ENCODE measurements at places on chromosomes 5 and 9. TPM values are rescaled to one million over a fixed set of nuclear protein-coding genes. Genes with fewer than 3 reads are reported as not detected.

PHYHD1 gene
- 5.0 TPM for total RNA-seq

GDNF gene
- total RNA-seq = 0.65 TPM

LECT2 gene
- not detected for total RNA-seq

PLK2 gene
- total RNA-seq = 15.0 TPM

IL13 gene
- not detected for total RNA-seq

SHISAL2B gene
- 0.55 TPM for total RNA-seq

SLC22A5 gene
- total RNA-seq = 6.4 TPM

LCN9 gene
- total RNA-seq = 0.30 TPM

KCNN2 gene
- total RNA-seq = 2.7 TPM

GPR150 gene
- not detected for total RNA-seq
